SIG-M5 (cell line): ENCODE measurements at places on chromosomes 11 and 22.

- no peak for DNase-seq
Observed at GRCh38 chr22:49325531-49326395, 501.9 kb downstream of the BRD1 start.

DNA sequence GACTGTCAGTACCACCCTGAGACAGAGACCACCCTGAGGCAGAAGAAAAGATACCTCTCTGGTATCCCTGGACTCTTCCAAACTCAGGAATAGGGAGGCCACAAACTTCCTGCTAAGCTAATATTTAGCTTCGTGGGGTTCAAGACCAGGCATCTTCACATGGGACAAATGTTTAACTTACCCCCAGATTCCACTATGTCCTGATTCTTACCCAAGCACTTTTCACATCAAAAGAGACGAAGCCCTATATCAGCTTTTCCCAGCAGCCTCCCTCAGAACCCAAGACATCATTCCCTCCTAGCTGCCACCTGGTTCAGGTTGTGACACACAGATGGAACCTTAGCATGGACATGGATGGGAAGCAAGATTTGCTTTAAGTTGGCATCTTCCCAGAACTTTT lies 32.1 kb downstream of the SMC1B start:
- no peak for DNase-seq

DNA sequence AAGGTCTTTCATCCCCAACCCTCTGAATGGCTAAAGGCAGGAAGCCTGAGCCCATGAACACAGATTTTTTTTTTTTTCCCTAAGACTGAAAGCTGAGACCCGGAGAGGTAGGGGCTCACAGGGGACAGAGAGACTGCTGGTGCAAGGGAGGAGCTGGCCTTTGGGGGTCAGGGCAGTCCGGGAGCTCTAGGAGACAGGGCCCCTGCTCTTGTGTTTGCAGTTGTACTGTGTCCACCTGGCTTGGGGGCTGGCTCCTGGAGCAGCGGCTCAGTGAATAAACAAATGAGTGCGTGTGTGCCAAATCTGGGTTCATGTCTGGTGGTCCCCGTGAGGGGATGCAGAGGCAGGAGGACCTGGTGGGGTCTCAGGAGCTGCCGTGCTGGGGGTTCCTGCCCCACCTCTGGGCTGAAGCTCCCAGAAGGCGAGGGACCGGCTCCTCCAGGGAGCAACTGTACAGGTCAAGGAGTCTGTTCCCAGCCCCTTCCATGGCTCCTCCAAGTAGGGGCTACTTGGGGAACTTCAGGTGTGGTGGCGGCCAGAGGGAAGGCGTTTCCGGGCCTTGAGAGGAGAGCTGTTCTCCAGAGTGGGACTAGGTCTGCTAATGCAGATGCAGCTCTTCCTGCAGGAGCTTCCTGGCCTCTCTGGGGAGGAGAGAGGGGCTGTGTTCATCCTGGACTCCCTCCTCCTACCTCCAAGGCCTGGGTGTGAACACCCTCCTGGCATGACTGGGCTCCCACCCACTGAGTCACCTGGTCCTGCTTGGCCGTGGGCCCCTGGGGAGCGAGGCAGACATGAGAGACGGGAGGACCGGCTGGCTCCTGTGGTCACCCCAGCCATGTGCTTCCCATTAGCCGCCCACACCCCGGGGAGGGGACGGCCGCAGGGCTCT lies 57.6 kb downstream of the FBXO7 start:
- DNase-seq: no peak

- no peak for DNase-seq
Observed at GRCh38 chr11:108685419-108686130, 20.7 kb downstream of the DDX10 start.

GRCh38 chr22:41893591-41894375 lies 21.1 kb downstream of the SHISA8 start:
- no peak for DNase-seq
